Suprapubic skin (tissue), 4 donors: ENCODE measurements at places on chromosomes 1 and 21.

DNA sequence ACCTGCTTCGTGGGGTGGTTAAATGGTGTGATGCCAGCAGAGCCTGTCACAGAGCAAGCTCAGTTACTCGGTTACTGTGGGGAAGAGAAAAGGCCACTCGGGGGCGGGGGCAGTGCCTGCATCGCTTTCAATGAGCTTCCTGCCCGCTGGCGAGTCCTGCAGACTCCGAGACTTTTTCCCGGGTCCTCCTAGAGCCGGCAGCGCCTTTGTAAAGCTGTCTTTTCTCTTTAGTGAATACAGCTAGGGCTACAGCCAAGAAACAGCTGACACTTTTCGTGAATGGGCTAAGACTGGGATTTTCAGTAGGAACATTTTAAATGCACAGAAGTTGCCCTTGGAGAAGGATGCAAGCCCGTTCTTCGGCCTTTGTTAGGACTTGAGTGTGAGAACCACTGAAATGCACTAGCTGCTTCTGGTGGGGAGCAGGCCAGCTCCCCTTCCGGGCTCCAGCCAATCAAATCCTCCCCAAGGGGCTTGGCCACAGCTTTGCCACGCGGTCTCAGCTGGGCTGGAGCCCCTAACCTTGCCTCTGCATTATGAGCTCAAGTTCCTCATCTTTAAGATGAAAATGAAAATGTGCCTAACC lies 23.4 kb upstream of the EFHD2 start:
- DNase-seq = no peak
- H3K4me3 ChIP-seq = peak overlapping the region; percentile 6
- no peaks in the 10 kb centered on the region for H3K27me3 ChIP-seq
- no peak overlapping the region for H3K27ac ChIP-seq
- H3K4me1 ChIP-seq = no peaks in the 10 kb centered on the region
- H3K36me3 ChIP-seq = no peaks in the 10 kb centered on the region

DNA sequence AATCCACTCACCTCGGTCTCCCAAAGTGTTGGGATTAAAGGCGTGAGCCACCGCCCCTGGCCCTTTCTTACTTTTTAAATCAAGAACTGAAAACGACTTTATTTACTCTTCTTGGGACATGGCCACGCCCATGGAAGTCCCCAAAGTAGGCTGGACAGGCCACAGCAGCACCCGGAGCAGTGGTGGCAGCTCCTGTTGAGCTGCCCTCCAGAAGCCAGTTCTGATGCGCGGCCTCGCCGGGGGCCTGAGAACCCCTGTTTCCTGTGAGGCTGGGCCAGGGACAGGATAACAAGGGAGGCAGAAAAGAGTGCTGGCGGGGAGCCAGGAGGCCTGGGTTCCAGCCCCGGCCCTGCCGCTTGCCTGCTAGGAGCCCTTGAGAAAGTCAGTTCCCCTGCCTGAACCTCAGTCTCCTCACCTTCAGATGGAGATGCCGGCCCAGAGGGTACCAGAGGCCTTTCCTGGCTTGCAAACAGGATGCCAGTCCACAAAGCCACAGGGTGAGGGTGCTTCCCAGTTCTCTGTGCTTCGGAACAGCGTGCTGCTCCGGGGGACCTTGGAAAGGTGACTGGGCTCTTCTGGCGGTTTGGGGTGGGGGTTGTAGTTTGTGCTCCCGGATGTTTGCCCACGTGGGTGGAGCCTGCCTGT lies 59.4 kb downstream of the RUNX3 start:
- DNase-seq = no peak
- no peak overlapping the region for H3K27ac ChIP-seq
- no peak overlapping the region for H3K4me3 ChIP-seq

- H3K36me3 ChIP-seq = no peaks in the 10 kb centered on the region
- no peak overlapping the region for H3K4me3 ChIP-seq
- H3K27me3 ChIP-seq = peaks cover 21% of the 10 kb centered on the region
- DNase-seq = no peak
- no peaks in the 10 kb centered on the region for H3K4me1 ChIP-seq
These were observed 1.9 kb upstream of the KCNA10 start for GRCh38 chr1:110520827-110521226.

DNA sequence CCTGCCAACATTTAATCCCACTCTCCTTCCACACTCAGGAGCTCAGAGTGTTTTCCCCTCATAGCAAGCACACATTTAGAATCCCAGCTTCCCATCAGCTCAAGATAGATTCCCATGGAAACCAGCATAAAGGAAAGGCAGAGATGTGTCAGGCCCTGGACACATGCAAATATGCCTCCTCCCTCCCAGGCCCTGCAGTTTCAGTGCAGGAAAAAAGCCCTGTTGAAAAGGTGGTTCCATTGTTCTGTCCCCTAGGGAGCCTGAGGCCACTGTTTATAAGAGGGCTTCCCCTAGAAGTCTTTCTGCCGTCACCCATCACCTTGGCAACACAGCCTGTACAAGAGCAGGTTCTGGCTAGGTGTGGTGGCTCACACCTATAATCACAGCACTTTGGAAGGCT lies 3.6 kb downstream of the CACNA1S start:
- H3K36me3 ChIP-seq = no peaks in the 10 kb centered on the region
- no peaks in the 10 kb centered on the region for H3K4me1 ChIP-seq
- no peak overlapping the region for H3K27ac ChIP-seq
- no peaks in the 10 kb centered on the region for H3K27me3 ChIP-seq
- DNase-seq = no peak

- H3K4me3 ChIP-seq = no peak overlapping the region
- H3K4me1 ChIP-seq = no peaks in the 10 kb centered on the region
- H3K27me3 ChIP-seq = no peaks in the 10 kb centered on the region
- DNase-seq = no peak
- no peak overlapping the region for H3K27ac ChIP-seq
These were observed 65.7 kb downstream of the PSMG1 start for GRCh38 chr21:39117440-39117970.

GRCh38 chr1:14037101-14037847 lies 337.3 kb downstream of the PRDM2 start:
- H3K4me3 ChIP-seq = no peak overlapping the region
- no peak overlapping the region for H3K27ac ChIP-seq
- H3K36me3 ChIP-seq = no peaks in the 10 kb centered on the region
- no peak for DNase-seq

DNA sequence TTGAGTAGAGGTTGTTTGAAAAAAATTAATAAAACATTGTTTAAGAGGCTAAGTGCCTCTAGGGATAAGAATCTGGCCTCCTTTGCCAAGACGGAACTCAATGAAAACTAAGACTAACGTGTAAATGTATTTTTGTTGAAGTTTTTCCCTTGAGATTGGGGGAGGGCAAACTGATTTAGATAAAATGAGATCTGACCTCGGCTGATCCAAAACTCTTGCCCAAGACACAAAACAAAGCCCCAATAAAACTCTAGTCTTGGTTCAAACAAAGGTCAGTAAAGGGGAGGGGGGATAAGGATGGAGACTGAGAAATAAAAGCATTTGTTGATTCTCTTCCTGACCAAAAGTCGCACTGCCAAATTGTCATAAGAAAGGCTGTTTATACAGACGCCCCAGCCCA lies 134.8 kb upstream of the DPT start:
- H3K4me3 ChIP-seq = no peak overlapping the region
- no peaks in the 10 kb centered on the region for H3K36me3 ChIP-seq
- DNase-seq = no peak

GRCh38 chr1:178038372-178038771 lies 55.5 kb upstream of the RASAL2 start:
- H3K27me3 ChIP-seq = no peaks in the 10 kb centered on the region
- peaks cover 5% of the 10 kb centered on the region for H3K4me1 ChIP-seq
- peak overlapping the region; percentile 61 for H3K4me3 ChIP-seq
- H3K27ac ChIP-seq = peak overlapping the region; percentile 30
- no peak for DNase-seq
- no peaks in the 10 kb centered on the region for H3K36me3 ChIP-seq
